Stimulated activated CD4-positive, alpha-beta T cell treated with anti-CD3 and anti-CD28 coated beads, TNF-alpha, amount 100 ng/mL, for 4 hours (primary cell): ENCODE measurements at places on chromosomes 11 and 22.

GRCh38 chr11:20249796-20250195, 89.5 kb upstream of the DBX1 start:
- no peak for DNase-seq

DNA sequence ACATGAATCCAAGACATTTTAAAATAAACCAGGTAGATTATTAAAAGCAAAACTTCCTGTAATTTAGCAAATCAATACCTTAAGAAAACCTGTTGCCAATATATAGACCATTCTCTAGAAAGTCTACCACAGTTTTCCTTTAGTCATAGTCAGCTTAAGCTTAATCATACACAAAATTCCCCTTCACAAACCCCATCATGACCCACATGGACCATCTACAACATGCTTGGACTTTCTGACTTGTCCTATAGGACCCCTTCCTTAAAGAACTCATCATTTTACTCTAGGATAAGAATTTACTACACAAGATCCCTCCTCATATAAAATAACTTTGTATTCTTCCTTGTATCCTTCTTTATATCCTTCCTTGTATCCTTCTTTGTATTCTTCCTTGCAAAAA, 16.2 kb upstream of the RNASEH2C start:
- DNase-seq, result no peak

- DNase-seq, result no peak
Measured at GRCh38 chr11:66219846-66220565, 48.4 kb upstream of the RAB1B start.

GRCh38 chr11:304061-304506, 3.5 kb upstream of the IFITM2 start:
- no peak for DNase-seq

DNA sequence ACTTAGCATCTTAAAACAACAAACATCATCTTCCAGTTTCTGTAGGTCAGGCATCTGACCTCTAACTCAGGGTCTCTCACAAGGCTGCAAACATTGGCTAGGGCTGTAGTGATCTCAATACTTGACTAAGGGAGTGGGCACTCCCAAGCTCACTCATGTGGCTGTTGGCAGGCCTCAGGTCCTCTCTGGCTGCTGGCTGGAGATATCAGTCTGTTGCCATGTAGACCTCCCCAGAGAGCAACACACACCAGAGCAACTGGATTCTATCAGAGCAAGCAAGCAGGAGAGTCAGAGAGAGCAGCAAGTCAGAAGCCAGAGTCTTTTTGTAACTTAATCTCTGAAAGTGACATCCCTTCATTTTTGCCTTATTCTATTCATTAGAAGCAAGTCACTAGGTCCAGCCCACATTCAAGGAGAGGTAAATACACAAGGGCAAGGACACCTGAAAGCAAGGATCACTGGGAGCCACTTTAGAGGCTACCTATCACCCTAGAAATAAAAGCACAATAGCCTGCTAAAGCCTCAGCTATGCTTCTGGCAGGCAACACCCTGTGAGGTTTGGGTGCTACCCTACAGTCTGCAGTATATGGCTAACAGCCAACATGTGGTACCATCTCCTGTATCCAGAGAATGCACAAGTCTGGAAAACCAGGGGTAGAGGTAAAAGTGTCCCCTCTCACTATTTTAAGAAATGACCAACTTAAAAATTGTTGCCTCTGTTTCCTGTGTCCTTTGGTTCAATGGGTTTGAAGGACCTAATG, 33.5 kb upstream of the CD44 start:
- DNase-seq, result no peak

- no peak for DNase-seq
Measured at GRCh38 chr11:93515441-93516025, 27.7 kb downstream of the SMCO4 start.

DNA sequence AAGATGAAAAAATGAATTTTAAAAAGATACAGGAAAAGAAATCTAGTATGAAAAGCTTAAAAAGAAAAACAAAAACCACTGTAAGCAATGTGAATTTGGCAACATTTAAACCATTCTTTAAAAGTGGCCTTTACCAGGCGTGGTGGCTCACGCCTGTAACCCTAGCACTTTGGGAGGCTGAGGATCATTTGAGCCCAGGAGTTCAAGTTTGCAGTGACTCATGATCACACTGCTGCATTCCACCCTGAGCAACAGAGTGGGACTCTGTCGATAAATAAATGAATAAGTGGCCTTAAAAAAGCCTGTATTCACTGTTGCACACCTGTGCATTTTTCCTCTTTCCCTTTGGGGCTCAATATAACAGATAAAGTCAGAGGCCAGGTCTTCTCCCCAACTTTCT, 69.2 kb downstream of the RAB30 start:
- no peak for DNase-seq

DNA sequence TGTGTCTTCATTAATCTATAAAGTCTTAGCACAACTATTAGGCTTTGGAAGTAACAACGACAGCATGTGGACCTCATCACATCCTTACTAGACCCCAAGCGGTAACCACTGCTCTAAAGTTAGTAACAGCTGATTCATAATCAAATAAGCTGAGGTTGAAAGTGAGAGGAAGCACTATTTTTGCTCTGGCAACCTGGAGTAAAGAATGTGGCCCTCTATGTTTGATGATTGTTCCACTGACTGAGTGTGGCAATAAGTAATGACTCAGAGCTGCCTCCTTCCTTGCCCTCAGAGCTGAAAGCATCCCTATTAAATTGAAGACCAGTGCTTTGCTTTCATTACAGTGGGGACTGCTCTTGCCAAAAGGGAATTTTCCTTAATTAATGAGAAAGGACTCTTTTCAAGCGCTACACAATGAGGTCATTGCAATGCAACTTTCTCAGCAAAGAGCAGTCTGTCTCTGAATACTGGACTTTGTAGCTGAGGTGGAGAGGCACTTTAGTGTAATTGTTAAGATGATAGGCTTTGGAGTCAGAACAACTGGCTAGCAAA, 906.1 kb upstream of the RAG2 start:
- no peak for DNase-seq

GRCh38 chr22:22928666-22929380, 41.2 kb downstream of the IGLL5 start:
- no peak for DNase-seq

- no peak for DNase-seq
Measured at GRCh38 chr22:32544953-32545558, 70.4 kb downstream of the FBXO7 start.

DNA sequence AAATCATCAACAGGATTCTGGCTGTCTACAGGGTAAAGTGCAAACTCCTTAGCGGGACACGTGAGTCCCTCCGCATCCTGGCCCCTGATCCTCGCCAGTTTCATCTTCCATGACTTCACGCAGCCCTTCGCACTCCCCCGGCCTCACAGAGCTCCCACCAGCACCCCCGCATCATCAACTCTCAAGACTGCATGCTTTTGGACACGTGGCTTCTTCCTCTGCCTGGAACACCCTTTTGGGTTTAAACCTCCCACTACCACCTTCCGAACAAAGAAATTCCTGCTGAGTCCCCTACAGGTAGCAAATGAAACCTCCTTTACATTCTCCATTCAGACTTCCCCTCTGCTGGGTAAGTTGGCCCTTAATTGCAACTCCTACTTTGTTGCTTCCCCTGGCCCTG, 12.6 kb upstream of the EIF3M start:
- no peak for DNase-seq

GRCh38 chr11:36215693-36216060, 73.5 kb downstream of the COMMD9 start:
- DNase-seq, result no peak

GRCh38 chr11:19862091-19862490, 149.5 kb downstream of the NAV2 start:
- no peak for DNase-seq

GRCh38 chr22:39294571-39295468, 24.6 kb downstream of the RPL3 start:
- DNase-seq, result no peak

DNA sequence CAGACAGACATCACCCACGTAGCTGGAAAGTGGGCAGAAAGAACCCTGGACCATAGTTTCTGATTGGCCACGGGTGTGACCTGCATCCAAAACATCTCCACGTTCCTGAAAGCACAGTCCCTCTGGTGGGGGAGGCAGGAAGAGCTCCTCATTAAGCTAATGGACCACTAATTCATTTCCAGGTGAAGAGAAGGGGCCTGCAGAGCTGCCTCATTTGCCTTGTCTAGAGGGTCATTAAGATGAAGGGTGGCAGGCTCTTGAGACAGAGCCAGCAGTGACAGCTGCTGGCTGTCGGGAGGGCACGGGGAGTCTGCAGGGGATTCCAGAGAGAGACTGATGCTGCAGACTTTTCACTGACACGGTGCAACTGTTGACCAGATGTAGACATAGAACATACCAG, 149.6 kb upstream of the OPCML start:
- DNase-seq, result no peak

DNA sequence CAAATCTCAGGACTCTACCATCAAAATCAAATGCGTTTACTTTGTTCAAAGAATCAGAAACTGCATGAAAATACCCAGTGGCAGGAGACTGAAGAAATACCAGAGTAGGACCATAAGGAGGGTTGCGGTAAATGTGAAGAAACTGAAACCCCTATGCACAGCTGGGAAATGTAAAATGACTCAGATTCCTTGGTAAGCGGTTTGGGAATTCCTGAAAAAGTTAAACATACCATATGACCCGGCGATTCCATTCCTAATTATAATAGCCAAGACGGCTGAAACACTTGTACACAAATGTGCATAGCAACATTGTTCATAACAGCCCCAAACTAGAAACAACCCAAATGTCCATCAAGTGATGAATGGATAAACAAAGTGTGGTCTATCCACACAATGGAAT, 114.1 kb upstream of the GRAMD1B start:
- DNase-seq, result no peak

DNA sequence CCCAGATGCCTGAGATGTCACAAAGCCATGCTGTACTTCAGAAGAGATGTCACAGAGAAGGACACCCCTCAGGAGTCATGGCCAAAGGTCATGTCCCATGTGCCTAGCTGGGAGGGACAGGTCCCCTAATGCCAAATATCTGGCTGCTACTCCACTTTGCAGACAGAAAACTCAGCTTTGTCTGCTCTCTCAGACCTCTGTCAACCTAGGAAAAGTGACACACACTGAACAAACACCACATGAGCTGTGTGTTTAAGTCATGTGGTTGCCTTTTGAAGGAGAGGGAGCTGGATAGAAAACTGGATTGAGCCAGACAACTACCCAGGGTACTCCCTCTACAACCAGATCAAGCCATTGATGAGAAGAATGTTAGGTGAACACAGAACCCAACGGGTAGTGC, 3.5 kb downstream of the TRIM66 start:
- DNase-seq, result no peak

- DNase-seq, result peak; percentile 52
Measured at GRCh38 chr11:63635762-63636465, 21.7 kb upstream of the PLAAT3 start.

DNA sequence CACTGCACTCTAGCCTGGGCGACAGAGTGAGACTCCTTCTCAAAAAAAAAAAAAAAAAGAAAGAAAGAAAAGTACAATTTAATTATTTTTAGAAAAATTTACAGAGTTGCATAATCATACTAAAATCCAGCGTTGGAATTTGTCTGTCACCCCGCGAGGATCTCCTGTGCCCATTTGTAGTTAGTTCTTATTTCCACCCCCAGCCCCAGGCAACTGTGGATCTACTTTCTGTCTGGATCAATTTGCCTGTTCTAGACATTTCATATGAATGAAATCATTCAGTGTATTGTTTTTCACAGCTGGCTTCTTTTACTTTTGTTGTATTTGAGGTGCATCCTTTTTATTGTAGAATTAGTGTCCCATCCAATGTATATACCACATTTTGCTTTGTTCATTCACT, 102.6 kb upstream of the RASSF10 start:
- DNase-seq, result no peak

DNA sequence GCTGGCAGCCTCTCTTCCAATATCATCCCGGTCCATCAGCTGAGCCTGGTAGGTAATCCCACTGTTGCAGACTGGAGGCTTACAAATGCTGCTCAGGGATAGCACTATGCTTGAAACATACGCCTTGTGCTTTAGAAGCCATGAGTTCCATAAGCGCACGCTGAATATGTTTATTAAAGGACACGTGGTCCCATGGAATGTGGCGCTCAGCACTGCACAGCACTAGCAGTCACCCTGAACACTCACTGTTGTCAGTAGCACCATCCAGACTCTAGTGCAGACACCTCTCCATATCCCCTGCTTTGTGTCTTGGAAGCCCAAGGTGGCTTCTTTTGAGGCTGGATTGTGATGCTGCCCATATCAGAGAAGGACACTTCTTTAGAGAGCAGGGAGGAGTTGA, 120.9 kb downstream of the MAML2 start:
- DNase-seq, result no peak

GRCh38 chr11:120184371-120184945, 26.4 kb upstream of the OAF start:
- DNase-seq, result no peak

DNA sequence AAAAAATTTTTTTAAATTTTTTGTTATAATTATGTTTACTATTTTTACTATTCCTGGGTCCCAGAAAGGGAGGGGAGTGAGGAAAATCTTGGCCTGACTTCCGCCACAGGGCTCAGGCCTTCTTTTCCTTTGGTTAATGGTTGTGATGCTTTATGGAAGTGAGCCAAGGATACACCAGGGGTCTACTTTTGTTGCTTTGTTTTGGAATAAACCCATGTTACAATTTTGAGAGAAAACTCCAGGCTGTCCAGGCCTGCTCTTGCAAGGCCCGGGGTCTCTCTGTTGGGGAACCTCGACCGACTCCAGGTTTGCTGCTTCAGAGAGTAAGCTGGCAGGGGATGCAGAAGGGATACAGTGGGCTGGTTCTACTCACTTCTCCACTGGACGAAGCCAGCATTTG, 84.7 kb downstream of the ABTB2 start:
- no peak for DNase-seq

- peak; percentile 14 for DNase-seq
Measured at GRCh38 chr11:33829430-33830141, 55.3 kb upstream of the FBXO3 start.

- DNase-seq, result no peak
Measured at GRCh38 chr11:110015695-110016094, 77.5 kb upstream of the ZC3H12C start.

DNA sequence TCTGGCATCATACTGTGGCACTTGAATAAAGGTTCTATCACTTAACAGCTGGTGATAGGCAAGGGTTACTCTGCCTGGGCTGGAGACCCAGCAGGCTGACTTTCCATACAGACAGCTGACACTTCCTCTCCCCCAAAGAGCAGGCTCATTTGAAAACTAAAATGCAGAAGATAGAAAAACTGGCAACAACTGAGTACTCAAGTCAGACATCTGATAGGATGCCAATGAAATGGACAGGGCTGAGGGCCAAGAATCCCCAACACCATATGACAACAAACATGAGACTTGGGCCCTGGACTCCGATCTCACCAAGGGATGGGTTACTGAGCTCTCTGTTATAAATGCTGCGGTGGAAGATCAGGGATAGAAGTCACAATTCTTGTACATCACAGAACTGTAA, 237.2 kb downstream of the LRRC4C start:
- DNase-seq, result no peak

GRCh38 chr11:8779732-8780131, 97.1 kb downstream of the RPL27A start:
- no peak for DNase-seq

- DNase-seq, result no peak
Measured at GRCh38 chr22:40190501-40190900, 12.8 kb downstream of the TNRC6B start.

- no peak for DNase-seq
Measured at GRCh38 chr11:127119356-127119755, 118.8 kb upstream of the KIRREL3 start.

GRCh38 chr22:30056015-30056414, 24.2 kb upstream of the HORMAD2 start:
- DNase-seq, result no peak

- DNase-seq, result no peak
Measured at GRCh38 chr22:27801202-27801615, 347 bp downstream of the MN1 start.

- peak; percentile 28 for DNase-seq
Measured at GRCh38 chr11:68142028-68142412, 20.8 kb upstream of the CHKA start.
